Activated CD8-positive, alpha-beta memory T cell treated with anti-CD3 and anti-CD28 coated beads, Interleukin-2, amount 50 U/mL, for 48 hours (primary cell): ENCODE measurements at places on chromosomes 11 and 22.
A peak's percentile ranks its signal among the peaks of the same experiment; 100 is the strongest.

GRCh38 chr11:8098361-8098760, 17.4 kb downstream of the TUB start:
- peak; percentile 20 for DNase-seq

- no peak for DNase-seq
Observed at GRCh38 chr11:116302756-116303155, 470.0 kb downstream of the BUD13 start.

DNA sequence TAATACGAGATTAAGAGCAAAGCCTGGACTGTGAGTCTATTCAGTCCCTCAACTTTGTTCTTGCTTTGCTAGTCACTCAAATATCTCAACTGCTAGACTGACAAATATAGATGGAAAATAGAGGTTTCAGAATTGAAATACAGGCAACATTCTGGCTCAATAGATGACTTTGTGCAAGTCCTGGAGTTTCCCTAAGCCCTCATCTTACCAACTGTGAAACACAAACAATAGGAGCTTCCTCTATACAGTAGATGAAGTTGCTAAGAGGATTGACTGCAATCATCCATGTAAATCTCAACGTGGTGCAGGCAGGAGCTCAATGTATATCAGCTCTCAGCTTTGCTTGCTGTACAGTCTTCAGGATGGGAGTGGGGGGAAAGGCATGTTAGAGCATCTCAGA, 6.2 kb upstream of the MPEG1 start:
- no peak for DNase-seq

DNA sequence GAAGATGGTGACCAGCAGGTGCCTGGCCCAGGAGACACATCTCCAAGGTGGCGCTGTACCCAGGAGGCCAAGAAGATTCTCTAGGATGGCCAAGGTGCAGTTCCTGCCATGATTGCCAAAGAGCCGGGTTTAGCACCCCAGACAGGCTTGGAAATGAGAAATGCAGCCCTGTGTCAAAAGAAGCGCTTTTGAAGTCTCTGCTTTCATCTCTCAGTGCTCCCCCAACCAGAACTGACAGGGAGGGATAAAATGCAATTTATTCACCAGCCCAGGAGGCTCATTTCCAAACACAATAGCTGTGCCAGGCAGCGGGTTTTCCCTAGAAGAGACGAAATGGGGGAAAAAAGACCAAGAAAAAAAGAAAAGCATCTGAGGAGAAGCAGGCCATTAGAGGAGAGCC, 195.9 kb upstream of the NCAM1 start:
- no peak for DNase-seq

DNA sequence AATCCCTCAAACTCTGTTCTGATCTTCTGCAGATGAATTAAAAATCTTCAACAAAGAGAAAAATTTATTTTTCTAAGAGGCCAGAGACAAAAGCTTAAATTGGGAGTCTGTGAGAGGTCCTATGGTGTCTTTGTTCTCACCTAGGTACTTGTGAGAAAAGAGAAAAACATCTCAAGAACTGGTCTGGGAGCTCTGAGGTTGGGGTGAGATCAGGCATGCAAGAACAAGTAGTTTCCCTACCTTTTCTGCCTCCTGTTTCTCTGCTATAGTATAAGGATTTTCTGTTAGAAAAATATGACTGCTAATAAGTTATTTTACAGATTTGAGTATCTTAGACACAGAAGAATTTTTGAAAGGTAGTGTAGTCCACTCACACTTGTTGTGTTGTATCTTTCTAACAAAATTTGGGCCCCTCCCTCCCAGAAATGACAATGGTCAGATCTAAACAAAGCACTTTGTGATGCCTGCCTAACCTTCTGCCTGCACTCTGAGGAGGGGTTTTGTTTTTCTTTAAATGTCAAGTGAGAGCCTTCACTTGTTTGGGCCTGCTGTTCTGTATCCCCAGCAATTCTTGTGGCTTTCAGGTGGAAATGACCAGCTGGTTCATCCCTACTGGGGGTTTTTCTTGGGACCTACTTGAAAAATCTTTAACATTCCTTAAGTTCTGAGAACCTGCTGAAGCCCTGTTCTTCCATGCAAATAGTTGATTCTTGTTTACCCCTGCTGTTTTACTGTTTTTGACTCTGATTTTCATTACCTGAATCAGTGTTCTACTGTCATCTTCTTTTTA, 13.6 kb upstream of the OR51S1 start:
- DNase-seq = no peak

- DNase-seq = no peak
Observed at GRCh38 chr11:25562417-25562816, 769.5 kb upstream of the ANO3 start.

GRCh38 chr11:68390315-68390714, 70.2 kb upstream of the PPP6R3 start:
- no peak for DNase-seq

DNA sequence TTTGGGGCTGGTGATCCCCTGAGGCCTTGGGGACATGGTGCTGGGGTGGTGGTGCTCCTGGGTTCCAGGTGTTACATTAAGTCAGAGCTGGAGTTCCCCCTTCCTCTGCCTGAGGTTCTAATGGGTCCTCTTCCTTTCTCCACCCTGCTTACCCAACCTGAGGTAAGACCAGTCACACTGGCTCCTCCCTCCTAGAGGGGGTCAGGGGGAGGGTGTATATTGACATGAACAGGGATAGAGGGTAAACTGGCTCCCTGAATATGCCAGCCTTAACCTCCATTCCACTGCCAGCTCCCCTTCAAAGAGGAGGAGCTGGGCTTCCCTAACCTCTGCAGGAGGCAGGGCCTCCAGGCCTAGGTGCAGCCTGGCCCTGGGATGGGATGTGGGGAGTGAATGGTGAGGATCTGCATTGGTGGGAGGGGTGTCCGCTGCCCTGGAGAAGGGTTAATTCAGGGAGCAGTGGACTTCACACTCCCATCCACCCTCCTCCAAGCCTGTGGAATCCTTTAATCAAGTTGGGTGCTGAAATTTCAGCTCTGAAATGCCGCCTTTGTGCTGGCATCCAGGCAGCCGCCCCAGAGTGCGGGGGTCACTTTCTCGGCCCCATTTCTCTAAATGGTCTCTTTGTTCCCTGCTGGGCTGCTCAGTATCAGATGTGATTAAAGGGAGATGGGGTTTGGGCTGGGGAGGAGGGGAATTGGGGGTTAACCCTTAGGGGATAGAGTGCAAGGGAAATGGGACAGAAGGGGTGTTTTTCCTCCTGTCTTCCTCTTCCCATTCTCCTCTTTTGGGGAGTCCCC, 15.2 kb downstream of the POLR2F start:
- no peak for DNase-seq

DNA sequence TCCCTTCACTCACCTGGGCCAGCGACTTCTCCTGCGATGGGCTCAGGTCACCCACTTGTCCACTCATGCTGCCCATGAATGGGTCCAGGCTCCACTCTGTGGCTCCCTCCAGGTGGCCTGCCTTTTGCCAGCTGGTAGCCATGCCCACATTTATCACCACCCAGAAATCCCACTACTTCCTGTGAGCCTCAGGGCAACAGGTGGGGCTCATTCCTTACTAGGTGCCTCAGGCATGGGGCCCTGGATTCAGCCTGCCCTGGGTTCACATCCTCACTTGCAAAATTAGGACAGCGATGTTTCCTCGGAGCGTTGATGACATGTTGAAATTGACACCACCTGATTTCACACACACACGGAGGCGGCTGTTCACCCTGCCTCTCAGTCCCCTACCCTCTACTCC, at the start of gene SEC14L6:
SEC14L6 (minus strand) TSS at position 126 of the 400 bp plus-strand sequence; CDS start at position 67, 59 bp downstream.
- DNase-seq = no peak

DNA sequence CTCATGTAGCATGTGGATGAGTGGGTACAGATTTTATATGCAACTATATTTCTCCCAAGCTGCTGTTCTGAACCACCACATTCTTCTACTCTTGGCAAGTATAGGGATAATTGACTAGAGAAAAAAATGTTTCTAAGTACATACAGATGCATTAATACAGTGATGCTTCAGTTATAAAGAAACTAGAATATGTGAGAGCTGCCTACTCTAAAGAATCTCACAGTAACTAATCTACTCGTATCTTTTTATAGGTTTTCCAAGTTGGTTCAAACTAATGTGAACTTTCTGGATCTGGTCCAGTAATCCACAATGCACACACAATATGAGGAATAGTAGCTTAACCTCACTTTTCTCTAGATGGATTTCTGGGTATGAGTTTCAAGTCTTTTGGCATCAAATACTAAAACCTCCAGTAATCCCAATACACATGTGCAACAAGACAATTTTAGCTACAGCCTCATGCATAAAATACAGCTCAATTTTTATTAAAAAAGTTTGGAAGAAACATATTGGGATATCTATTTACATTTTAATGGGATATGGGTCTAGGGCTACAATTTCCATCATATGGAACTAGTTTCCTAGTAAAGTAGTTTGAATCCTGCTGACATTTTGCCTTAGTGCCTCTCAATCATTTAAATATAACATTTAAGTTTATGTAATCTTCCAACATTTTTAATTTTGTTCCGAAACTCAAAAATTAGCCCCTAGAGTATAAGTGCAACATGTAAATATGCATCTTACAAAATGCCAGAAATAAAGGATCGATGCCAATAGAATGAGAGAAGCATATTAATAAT, 2209.7 kb downstream of the LRRC4C start:
- DNase-seq = no peak

GRCh38 chr11:116829525-116830183, at the start of gene APOC3:
Gene APOC3 (plus strand): TSS chr11:116829907. CDS start chr11:116830583, 676 bp downstream.
- DNase-seq = no peak

DNA sequence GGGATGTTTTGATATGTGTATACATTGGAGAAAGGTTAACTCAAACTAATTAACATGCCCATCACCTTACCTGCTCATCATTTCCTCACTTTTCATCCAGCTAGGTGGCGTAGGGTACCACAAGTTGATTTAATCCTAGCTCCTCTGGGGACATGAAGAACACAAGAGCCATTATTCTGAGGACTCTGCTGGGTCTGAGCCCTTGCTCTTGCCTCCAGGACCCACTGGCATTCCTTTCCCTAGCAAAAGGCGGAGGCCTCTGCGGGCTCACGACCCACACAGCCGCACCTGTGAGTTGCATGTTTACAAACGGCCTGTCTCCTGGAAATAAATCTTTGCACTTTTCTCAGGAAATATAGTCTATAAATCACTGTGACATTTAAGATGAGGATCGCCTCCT, 871.9 kb downstream of the TBC1D22A start:
- no peak for DNase-seq

DNA sequence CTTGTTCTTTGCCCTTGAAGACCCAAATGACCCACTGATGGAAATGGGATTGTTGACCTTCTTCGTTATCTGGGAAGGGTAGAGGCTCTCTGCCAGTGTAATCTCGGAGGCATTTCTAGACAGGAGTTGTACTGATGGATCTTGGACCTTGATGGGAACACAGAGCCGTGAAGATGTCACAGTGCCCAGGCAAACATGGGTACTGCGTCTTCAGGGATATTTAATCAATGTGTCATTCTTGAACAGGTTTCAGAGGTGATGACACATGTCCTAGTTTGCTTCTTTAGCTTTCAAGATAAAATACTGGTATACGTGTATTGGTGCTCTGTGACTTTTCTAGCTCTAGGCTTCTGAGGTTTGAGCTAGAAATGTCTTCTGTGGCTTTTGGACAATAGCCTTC, 6.2 kb downstream of the LDLRAD3 start:
- no peak for DNase-seq

GRCh38 chr22:31179345-31179744, 19.4 kb downstream of the RNF185 start:
- no peak for DNase-seq
